Activated T-helper 9 cell treated with anti-CD3 and anti-CD28 coated beads, Interleukin-2, amount 50 U/mL, for 16 hours (primary cell): ENCODE measurements at places on chromosomes 1 and 21.

GRCh38 chr1:192707978-192708547 is 72.1 kb downstream of the RGS13 start:
- DNase-seq: no peak

DNA sequence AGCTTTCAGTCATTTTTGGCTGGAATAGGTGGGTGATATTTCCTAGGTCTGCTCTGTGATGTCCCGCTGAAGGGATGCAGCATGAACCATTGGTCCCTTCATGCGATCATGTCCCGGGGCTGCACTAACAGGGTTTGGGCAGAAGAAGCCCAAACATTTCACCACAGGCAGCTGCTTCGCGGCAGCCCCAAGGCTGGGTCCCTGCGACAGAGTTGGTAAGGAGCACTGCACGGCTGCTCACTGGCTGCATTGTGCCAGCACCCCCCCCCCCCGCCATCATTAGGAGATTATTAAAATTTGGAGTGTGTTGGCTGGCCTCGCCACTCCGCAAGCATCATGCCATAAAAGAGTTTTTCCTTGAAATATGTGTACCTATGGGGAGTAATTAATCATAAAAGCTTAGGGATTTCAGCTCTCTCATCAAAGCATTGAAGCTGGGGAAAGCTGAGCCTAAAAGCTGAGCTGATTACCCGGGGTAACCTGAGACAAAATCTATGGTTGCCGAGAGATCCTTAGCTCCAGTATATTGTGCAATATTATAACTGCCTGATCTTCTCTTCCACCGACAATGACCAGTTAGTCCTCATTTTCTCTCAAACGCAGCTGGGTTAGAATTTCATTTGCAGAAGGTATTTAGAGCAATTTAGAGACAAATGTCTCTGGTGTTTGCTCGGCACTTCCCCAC is 62.5 kb downstream of the PEX14 start:
- DNase-seq: no peak

- DNase-seq: no peak
Observed at GRCh38 chr1:55210990-55211801, 4.0 kb downstream of the USP24 start.

- no peak for DNase-seq
Observed at GRCh38 chr1:184664042-184664660, 90.5 kb downstream of the EDEM3 start.

DNA sequence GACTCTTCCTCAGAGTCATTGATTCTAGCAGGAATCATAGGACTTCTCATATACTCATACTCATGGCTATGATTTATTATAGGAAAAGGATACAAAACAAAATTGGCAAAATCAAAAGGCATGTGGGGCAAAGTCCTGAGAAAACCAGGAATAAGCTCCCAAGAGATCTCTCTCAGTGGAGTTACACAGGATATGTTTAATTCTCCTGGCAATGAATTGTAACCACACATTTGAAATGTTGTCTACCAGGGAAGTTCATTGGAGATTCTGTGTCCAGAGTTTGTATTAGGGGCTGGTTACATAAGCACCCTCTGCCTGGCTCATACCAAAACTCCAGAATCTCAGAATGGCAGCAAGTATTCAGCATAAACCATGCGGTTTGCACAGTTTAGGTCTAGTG is 63.9 kb downstream of the ADAMTS1 start:
- DNase-seq: no peak

DNA sequence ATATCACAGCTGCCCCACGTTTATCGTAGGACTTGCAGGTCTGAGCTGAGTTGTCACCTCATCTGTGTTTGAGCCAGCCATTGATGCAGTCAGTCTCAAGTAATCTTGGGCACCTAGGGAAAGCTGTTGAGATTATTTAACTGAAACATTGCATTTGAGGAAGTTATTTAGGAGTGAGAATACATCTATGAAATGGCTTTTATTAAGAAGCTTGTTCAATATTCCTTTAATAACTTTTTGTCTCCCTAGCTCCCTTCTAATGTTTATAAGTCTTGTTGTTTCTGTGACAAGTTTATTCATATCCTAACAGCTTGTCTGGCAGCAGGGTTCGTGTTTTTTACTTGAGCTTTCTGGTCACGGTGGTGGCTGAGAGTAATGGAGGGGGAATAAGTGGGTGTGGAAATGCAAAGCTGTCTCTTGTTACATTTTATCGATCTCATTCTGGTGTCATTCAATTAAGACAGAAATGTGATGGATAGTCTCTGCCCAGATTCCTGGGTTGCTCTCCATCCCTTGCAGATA is 555.9 kb downstream of the USP25 start:
- no peak for DNase-seq

- DNase-seq: no peak
Observed at GRCh38 chr1:56414728-56415224, 164.6 kb downstream of the PLPP3 start.

DNA sequence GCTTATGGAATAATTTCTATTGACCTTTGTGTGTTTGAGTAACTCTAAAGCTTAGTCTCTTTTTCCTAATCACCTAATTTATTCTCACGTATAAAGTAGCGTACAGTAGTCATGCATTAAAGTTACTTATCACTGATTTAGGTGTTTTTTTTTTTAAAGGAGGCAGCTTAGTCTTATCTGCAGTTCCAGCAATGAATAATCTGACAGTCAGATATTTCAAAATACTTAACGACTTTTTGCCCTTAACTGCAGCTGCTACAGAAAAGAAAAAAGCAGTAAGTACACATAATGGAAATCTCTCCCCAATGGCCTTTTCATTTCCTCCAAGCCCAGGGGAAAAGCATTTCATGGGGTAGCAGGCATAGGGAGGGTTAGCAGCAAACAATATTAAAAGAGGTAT is 54.6 kb downstream of the SLC35F3 start:
- no peak for DNase-seq

- no peak for DNase-seq
Observed at GRCh38 chr1:31259746-31260145, 20.1 kb upstream of the NKAIN1 start.

DNA sequence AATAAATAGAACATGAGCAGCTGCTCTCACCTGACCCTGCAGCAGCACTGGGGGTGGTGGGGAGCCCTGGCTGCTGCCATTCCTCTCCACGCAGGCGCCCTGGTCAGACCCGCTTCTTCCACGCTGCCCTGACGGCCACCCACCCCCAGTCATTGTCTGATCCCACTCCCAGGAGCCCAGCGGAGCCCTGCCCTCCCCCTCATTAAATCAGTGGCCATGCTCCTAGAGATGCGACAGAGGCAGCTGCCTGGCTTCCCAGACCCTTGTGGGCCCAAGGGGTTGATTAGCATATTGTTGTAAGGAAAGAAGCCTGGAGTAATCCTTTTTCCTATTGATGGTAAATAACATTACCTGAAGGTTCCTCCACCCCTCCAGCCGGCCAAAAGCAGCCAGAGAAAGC is 301.5 kb downstream of the RRAGC start:
- DNase-seq: no peak

GRCh38 chr1:111556325-111557037 is 53.0 kb upstream of the ADORA3 start:
- DNase-seq: no peak

- peak; percentile 97 for DNase-seq
Observed at GRCh38 chr1:156751757-156752481, 444 bp upstream of the HDGF start.

DNA sequence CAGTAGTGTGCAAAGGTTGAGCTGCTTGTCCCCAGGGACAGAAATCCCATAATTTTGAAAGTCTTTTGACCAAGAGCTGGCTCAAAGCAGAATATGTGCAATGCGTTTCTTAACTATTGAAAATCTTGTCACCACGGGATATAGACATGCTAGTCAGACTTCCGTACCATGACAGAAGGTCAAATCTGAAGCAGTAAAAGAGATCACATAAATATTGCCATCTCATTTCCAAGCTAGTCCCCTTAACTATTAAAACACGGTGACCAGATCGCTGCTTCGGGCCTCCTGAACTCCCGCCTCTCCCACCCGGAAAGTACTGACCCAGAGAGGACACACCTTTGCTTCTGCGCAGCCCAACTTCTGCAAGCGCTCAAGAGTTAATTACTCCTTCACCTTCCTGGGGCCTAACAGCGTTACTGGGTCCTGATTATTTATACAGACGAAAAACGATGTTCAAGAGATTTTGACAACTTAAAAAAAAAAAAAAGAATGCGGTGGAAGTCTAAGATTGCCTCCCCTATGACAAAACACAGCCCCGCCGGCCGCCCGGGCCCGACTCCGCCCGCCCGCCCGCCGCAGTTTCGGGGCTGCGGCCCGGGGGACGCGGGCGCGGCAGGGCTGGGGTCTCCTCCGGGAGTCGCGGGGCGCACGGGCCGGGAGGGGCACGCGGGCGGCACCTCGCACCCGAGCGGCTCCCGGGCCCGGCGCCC is 692 bp downstream of the SORT1 start:
- no peak for DNase-seq

DNA sequence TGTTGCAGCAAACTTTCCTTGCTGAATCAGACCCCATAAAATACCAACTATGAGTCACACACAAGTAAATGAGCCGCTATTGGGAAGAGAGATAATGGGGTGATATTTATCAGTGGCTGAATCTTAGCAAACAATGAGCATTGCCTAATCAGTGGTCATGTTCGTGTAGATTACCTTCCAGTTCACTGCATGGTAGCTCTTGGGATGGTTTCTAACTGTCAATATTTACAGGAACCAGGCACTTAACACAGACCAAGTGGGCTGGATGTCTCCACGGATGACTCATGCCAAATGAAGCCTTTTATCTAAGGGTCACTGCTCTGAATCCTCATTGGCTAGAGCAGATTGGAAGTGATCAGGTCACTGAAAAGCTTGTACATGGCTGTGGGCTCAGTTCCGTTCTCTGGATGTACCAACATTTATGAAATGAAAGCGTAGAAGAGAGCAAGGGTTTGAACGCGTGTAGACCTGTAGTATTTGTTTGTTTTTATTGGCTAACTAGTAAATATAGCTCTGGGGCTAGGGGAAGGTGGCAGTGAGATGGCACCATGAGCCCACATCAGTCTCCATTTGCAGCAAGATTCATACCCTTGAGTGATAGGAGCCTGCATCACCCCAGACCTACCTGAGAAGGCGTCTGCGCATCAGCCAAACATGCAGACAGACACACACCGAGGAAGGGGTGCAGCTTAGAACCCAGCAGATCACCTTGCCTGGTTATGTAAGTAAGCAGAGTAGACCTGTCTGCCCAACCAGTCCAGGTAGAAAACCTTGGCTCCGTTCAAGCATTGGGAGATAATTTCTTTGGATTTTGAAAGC is 153.3 kb downstream of the TOMM20 start:
- DNase-seq: no peak

- DNase-seq: no peak
Observed at GRCh38 chr1:73556270-73556669, 641.7 kb downstream of the LRRIQ3 start.

DNA sequence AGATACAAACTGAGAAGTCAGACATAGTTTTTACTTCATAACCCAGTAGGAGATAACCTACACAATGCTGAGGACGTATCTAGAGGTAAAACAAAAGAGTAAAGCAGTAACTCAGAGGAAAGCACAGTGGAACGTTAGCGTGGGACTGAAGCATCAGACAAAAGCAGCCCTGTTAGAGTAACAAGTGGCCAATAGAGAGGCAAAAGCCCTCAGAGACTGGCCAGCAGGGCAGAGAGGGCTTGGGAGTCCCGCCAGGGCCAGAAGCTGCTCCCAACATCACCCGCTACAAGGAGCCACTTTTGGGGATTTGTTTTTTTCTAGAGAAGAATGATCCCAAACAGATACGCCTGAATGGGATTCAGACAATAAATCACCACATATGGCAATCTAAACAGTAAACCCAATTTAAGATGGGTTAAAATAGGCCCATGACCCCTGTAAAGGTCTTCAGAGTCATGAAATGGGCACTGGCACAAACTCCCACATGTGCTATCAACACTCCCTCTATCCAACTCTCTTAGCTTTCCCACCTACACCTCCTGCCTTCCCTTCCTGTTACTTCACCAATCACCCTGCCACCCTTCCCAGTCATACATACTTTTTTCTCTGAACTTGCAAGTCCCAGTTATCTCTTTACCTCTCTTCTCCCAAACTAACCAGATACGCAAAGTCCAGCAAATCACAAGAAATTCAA is 17.2 kb downstream of the TADA1 start:
- no peak for DNase-seq

DNA sequence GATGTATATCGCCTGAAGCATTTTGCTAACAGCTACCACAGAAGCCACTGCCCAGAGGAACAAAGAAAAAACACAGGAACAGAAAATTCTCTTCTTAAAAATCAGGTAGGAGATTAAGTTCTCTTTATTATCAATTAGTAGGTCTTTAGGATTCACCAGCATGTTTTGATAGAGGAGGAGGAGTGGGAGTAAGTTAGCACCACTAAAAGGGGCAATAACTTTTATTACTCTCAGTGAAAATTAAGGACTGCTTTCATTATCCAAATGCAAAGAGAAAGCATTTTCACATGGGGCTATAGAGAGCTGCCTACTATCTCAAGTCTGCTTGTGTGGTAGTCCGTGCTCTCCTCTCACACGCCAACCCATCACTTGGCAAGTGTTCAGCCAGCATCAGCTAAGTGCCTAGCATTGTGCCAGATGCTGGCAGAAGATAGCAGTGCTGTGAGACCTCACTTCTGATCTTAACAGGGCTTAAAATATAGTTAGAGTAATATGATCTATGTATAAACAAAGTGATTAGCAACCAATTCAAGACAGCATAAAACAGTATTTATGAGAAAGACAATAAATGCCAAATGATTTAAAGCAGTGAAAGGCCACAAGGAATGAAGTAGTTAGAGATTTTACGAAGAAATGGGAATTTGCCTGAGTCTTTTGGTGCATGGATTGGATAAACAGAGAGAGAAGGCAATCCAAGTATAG is 39.8 kb downstream of the ASTN1 start:
- no peak for DNase-seq

- no peak for DNase-seq
Observed at GRCh38 chr1:52725903-52726264, 369 bp upstream of the ZYG11B start.

- no peak for DNase-seq
Observed at GRCh38 chr1:62082456-62083363, 111.9 kb upstream of the L1TD1 start.

DNA sequence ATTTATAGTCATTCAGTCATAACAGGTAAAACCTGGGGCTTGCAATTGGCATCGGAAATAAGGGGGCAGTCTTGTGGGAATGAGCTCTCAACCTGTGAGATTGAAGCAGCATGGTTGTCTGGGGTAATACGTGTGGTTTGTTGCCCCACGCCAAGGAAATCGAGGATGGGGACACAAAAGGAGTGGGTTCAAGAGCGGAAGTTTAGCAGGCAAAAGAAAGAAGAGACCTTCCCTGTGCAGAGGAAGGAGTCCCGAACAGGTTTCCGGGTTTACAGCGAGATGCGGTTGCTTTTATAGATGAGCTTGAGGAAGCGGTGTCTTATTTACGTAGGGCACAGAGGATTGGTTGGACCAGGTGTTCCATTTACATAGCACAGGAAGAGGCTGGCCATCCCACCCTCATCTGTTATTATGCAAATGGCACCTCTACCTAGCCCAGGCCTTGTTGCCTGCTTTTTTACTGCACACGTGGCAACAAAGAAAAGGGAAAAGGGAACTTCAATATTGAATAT is 37.3 kb downstream of the IFNAR1 start:
- peak; percentile 20 for DNase-seq
